ENCODE measurements at places on chromosomes 5 and 9.

DNA sequence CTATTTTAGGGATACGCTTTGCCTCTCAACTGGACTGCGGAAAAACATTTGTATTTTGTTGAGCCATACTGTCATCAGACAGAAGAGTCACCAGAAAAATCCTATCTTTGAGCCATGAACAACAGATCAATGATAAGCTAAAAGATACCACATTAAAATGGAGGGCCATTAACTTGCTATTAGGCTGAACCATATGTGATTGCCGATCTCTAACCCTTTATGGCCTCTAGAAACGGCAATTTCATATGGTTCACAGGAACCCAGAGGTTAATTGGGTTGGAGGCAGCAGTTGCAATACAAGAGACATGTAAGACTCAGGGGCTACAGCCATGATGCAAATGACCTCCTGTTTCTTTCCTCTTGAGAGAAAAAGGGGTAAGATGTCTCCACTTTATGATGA lies 69.8 kb downstream of the MYO10 start:
- DNase-seq = no peak

- DNase-seq = no peak
Observed at GRCh38 chr5:123104607-123105006, 15.6 kb downstream of the PRDM6 start.

- DNase-seq = peak; percentile 25
Observed at GRCh38 chr5:76175821-76176403, 92.7 kb downstream of the SV2C start.

- no peak for DNase-seq
Observed at GRCh38 chr5:123811831-123812230, 299.9 kb downstream of the CSNK1G3 start.

- DNase-seq = no peak
Observed at GRCh38 chr5:8861764-8862163, 684.1 kb downstream of the SEMA5A start.

DNA sequence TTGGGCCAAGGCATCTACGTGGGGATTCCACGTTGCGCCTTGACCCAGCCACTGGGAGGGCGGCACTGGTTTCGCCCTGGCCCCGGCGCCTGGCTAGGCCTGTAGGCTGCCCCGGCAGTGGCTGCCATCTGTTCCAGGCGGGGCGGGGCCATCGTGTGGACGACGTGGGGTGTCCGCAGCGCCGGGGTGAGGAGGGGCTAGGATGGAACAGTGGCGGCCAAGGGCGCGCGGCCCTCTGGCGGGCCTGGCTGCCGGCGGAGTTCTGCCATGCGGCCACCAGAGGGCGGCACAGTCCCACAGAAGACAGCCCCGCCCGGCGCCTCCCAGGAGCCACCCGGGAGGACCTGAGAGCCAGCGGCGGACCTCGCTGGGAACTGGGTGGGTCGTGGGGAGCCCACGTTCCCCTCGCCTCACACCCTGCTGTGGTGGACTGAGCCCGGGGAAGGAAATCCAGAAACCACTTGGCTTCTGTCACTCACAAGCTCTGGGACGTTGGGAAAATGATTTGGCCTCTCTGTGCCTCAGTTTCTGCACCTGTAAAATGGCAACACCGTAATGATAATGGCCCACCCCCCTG lies 22.6 kb upstream of the RAPGEF1 start:
- peak; percentile 84 for DNase-seq

- no peak for DNase-seq
Observed at GRCh38 chr5:14263699-14264098, 120.6 kb downstream of the TRIO start.

- peak; percentile 20 for DNase-seq
Observed at GRCh38 chr5:77935506-77936364, 159.6 kb upstream of the TBCA start.

GRCh38 chr9:115992834-115993233 lies 160.8 kb upstream of the PAPPA start:
- no peak for DNase-seq

GRCh38 chr5:148376198-148376597 lies 7.6 kb upstream of the FBXO38 start:
- no peak for DNase-seq

GRCh38 chr5:72376381-72376780 lies 56.2 kb downstream of the PTCD2 start:
- no peak for DNase-seq

DNA sequence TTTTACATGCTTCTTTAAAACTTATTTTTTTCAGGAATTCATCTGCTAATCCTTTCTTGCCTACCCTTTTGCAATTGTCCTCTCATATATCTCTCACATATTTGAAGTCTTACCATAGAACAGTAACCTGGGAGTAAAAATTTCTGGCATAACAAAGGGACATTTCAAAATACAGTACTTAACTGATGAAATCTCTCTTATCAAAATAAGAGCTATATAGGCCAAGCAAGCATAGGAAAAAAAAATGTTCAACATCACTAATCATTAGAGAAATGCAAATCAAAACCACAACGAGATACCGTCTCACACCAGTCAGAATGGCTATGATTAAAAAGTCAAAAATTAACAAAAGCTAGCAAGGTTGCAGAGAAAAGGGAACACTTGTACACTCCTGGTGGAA lies 2062.7 kb upstream of the CDH6 start:
- DNase-seq = no peak

DNA sequence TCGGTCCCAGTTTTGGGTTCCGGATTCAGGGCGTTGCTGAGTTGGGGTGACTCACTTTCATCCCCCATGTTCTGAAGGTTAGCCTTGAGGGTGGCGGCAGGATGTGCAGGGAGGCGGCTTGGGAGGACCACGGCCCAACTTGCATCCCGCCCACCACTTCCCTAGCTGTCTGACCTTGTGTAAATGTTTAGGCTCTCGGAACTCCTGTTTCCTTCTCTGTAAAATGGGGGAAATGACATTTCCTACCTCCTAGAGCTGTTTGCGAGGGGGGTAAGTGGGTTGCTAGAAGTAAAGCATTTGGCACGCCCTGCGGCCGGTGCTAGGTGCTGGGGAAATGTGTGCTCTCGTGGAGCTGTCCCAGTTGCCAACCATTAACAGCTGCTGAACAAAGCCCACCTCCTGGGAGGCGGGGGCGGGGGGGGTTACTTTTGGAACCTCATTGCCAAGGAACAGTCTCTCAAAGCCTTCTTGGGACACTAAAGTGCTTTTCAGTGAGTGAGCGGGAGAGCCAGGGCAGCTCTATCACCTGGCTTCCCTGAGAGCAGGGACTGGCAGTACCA lies 27.5 kb downstream of the PTGES2 start:
- DNase-seq = no peak

DNA sequence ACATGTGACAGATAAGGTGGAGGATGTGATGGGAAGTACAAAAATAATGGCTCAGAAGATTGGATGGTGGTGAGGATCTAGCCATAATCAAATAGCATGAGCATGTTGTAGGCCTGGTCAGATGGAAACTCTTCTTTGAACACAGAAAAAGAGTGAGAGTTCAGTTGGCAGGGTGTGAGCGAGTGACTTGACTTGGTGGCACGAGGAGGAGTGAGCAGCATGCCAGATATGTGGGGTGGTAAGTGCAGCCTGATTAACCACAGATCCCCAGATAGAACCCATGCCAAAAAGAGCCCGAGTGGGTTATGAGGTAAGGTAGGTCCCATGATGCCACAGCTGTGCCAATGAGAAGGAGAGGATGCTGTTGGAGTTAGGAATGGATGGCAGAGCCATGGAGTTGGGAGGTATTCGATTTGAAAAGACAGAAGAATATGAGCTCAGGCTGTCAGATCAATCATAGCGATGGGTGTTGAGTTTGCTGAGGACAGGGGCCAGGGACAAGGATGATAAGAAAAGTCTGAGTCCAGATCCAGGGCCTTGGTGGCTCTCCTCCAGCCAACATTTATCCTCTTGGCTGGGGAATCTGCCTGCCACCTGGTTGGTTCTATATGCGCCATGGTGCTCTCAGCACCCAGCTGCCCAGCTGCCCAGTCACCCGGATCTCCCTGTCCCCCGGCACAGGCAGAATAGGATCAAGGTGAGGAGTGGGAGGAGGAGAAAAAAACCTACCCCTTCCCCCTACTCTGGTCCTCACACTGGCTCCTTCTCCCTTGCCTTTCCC lies 16.5 kb downstream of the GARNL3 start:
- no peak for DNase-seq

DNA sequence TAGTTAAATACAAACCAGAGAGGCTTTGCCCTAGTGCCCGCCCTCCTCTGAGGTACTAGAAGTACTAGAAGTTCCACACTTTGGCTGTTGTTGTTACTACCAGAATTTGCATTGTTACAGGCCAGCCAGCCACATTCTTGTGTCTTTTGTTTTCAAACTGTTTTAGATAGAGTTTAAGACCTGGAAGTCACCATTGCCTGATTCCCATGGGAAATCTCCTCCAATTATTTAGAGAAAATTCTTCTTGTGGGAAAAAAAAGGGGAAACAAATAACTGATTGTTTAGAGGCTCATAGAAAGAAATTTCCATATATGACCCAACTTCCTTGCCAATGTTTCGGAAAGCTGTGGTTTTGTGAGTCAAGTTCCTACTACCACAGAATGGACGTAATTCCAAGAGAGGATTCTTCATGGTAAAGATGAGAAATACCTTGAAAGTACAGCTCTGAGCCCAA lies 252.2 kb downstream of the GOLPH3 start:
- no peak for DNase-seq

DNA sequence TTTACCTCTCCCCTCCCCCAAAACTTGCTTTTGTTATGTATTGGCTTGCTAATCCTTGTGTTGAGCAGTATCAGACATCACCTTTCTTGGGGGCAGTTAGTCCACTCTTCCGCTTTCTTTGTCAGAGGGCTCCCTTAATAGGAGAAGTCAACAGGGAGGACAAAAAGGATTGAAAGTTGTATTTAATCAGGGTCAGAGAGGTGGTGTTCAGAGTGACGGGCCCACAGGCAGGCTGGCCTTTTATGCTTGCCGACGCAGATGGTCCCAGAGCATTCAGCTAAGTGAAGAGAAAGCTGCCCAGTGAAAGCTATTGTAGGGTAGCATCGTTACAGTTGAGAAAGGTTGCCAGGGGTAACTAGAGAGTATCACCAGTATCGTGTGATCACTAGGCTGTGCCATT lies 131.1 kb downstream of the ZCCHC7 start:
- DNase-seq = no peak

GRCh38 chr9:87141124-87141523 lies 193.8 kb upstream of the GAS1 start:
- DNase-seq = no peak
